ENCODE measurements at places on chromosomes 6 and 20.

DNA sequence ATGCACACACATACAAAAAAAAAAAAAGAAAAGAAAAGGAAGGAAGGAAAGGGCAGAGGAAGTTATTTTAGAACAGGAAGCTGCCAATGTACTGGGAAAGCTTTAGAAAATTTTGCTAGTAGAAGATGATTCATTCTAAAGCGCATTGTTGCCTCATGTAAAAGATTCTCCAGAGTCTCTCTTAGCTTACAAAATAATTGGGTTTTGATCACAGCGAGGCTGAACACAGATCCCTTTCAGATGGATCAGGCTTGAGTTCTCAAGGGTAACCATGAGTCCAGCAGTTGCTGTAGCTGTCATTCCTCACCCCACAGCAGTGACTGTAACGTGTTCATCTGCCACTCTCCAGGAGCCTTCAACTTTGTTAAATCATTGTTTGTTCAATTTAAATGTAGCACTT is 81.9 kb downstream of the PHACTR2 start:
- DNase-seq: no peak

DNA sequence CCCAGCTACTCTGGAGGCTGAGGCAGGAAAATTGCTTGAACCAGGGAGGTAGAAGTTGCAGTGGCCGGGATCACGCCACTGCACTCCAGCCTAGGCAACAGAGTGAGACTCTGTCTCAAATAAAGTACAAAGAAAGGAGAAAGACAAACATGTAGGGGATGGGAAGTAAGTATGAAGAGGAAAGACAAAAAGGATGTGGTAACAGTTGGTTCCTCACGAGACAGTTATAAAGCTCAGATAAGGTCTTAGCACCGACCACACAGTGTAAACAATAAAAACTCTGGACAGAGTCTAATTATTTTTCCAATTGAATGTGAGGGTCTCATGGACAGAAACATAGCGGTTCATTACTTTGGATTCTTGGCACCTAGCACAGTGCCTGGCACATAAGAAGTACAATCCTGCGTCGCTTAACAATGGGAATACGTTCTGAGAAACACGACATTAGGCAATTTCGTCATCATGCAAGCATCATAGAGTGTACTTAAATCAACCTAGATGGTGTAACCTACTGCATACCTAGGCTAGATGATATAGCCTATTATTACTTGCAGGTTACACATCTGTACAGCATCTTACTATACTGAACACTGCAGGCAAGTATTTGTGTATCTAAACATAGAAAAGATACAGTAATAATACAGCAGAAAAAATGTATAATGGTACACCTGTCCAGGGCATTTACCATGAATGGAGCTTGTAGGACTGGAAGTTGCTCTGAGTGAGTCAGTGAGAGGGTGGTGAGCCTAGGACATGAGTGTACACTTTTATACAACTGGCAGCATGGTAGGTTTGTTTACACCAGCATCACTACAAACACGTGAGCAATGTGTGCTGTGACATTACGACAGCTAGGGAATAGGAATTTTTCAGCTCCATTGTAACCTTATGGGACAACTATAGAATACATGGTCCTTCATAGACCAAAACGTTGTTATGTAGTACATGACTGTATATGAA is 38.2 kb downstream of the MBOAT1 start:
- DNase-seq: peak; percentile 18

DNA sequence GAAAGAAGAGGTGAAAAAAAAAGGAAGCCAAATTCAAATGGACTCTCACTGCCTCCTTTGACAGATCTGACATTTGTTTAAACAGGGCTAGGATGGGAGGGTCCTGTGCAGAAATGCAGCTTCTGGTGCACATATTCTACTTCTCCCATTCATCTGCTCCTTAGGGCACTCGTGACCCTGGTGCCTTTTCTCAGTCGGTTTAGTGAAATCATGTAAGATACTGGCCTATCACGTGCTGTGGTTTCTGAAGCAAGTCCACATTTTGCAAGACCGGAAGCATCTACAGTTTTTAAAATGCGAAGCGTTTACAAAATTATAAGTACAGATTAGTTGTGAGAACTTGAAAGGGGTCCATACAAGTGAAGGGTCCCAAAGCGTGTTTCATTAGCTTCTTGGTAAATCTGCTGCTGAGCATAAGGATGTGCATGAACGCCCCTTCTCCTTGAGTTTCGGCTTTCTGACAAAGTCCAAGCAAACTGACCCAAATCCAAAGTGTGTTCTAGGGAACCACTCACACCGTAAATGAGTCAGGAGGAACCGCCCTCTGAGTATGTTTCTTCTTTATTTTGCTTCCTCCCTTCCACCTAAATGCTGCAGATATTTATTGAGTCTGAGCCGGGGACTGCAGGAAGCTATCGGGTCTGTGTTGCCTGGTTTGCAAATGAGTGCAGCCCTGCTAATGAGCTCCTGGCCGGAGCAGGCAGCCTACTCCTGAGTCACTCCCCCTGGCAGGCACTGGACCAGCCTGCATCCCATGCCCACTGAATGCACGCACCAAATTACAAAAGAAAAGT is 323.8 kb upstream of the JARID2 start:
- DNase-seq: no peak

- no peak for DNase-seq
These were observed 554 bp upstream of the CST3 start for GRCh38 chr20:23638309-23638708.

GRCh38 chr6:36358226-36358915 is 21.7 kb upstream of the BNIP5 start:
- DNase-seq: no peak

Measured in epithelial cell of prostate (primary cell).